Non-pigmented ciliary epithelial cell (primary cell): ENCODE measurements at places on chromosomes 11 and 22.

- no peak for DNase-seq
Measured at GRCh38 chr11:116472651-116473050, 300.1 kb downstream of the BUD13 start.

DNA sequence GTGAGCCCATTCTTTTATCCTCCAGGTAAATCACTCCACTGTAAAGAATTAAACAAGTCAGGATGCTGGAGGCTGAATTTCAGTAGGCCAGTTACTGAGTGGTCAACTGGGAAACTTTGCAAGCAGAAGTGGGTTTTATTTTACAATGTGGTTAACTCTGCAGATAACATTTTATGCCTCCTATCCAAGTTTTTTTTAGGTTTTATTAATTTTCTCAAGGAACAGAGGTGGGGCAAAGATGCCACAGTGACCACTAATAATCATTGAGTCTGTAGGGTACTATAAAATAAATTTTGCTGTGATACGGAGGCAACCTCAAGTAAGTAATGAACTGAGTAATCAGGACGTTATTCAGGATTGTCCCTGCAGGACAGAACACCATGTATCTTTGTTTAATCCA, 599.9 kb downstream of the METTL15 start:
- DNase-seq, result no peak

GRCh38 chr22:21829523-21829922, 37.9 kb downstream of the MAPK1 start:
- no peak for DNase-seq

DNA sequence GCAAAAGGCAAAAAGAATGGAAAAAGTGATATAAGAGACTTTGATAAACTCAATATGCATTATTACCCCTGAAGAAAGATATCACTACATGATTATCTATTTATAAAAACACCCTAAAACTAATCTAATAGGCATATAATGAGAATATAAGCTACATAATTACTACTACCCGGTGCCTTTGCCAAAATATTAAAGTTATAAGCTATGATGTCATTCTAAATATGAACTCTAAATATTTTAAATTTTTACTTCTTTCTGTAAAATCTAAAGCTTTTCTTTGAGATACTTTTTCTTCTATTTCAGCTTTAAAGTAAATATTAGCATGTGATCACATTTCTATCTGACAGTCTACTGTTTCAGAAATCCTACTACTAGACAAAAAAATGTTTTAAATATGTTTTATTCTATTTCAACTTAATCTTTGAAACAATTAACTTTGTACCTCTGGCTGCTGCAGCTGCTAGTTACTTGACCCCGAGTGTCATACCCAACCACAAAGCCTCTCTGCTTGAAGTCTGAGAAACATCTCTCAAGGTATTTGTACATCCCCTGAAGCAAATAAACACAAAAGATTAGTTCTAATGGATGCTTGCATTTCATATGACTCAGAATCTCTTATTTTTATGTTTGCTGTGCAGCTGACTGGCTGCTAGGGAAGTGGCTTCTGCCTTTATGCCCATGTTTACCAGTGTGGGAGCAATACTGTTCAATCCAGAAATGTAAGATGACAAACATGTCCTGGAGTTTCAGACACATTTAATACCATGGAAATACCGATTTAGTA, 26.8 kb downstream of the PGM2L1 start:
- DNase-seq, result peak; percentile 74

DNA sequence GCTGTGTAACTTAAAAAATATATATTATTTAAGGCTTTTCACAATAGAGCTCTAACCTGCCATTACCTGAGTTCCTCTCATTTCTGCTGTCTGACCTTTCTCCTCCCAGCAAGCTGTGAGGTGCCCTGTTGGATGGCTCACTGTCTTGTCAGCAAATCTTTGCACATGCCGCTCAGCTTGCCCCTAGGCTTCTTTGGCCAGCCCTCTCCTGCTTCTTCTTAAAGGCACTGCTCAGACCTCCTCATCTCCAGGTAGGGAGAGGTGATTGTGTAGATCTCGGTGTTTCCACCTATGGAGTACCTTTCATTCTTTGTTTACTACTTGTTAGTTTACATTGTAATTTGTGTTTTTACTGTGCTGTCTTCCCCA, 96.5 kb downstream of the EXT2 start:
- no peak for DNase-seq

DNA sequence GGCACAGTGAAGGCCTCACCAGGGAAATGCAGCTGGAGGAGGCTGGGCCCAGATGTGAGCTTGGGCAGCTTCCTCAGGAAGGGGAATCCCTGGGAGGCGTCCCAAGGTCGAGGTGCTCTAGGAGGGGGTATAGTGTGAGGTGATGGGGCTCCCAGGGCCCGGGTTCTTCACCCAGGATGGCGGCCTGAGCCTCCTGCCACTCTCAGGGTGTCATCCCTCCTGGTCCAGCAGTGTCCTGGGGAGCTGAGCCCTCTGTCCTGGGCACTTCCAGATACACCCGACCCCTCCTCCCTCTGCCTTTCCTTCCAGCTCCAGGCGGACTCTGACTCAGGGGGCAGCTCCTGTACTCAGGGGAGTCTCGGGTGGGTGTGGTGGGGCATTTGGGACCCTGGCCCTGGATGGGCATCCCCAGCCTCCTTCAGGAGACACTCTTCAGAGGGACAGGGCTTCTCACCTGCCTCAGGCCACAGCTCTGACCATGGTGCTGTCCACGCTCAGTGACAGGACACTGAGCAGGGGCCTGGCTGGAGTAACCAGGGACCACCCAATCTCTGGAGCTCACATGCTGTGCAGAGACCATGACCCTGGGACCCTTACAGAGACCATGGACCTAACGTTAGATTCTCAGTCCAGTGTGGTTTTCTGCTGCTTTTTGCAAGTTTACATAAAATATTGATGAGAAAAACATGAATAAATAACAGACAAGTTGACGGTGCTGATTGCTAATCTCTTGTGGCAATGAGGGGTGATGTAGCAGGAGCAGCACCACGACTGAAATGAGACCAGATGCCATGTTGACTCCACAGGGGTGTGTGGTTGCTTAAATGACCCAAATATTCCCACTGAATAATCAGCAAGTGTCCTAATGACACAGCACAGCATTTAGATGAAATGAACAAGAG, 101.9 kb downstream of the GGTLC2 start:
- no peak for DNase-seq

DNA sequence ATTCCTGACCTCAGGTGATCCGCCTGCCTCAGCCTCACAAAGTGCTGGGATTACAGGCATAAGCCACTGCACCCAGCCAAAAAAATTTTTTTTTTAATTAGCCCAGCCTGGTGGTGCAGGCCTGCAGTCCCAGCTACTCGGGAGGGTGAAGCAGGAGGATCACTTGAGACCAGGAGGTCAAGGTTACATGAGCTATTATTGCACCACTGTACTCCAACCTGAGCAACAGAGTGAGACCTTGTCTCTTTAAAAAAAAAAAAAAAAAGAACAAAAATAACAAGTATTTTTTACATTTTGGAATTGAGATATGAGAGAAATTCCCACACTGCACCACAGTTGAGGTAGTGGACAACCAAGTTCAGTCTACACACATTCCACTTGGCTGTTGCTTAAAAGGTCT, 13.6 kb upstream of the L3MBTL2 start:
- no peak for DNase-seq

GRCh38 chr11:96752221-96752620, 362.4 kb downstream of the JRKL start:
- DNase-seq, result no peak

DNA sequence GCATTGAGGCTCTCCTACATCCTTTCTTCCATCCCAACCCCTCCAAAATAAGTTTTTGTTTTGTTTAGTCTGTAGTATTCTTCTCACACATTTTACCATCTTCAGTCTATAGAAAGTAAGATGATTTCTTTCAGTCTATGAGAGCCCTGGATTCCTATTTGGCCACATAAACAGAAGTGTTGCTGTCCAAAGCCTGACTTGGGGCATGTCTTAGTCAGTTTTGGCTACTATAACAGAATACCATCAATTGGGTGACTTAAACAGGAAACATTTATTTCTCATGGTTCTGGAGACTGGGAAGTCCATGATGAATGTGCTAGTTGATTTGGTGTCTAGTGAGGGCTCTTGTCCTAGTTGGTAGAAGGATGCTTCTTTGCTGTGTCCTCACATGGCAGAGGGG, 146.8 kb upstream of the DDI1 start:
- no peak for DNase-seq

DNA sequence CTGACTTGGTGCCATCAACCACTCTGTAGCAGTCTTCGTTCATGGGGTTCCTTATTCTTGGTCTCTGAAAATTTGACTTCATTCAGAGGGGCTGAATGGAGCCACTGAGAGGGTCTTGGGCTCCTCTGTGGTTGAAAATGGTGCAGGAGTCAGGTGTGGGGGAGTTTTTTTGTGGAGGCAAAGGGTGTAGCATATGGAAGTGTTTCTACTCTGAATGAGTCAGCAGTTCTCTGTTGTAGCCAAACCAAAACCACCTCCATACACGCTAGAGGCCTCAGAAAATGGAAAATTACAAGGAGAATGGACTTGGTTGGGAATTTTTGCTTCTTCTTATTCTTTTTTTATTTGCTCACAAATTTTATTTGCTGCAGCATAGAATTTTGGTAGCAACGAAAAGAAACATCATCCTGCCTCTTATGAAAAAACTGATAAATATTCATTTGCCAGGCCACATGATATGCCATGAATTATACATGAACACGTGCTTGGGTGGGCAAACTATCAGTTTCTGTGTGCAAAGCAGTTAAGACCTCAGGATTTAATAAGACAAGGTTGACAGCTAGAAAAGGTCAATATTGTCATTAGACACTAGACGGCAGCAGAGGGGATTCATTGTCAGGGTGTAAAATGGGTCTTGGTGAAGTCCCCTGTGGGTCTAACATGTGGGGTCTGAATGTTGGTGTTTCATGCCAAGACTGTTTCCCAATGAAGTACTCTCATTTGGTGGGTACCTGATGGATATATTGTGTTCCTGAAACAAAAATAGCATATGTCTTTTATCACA, 111.7 kb downstream of the MYO18B start:
- no peak for DNase-seq

DNA sequence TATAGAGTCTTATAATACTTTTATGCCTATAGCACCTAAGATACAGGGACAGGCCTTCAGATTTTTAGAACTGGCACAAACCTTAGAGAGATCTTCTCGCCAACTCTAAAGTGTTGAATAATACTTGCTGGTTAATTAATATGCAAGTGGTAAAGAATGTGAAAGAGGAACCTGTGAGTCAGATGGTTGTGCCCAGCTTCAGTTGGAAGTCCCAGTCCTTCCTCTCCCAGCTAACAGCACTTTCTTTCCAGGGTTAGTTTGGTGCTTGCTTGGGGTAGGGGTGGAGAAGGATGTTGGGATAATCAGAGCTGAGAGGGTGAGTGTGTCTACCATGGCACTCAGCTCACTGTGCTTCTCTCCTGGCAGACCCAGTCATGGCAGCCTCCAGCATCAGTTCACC, 4.9 kb upstream of the TMEM132A start:
- no peak for DNase-seq

DNA sequence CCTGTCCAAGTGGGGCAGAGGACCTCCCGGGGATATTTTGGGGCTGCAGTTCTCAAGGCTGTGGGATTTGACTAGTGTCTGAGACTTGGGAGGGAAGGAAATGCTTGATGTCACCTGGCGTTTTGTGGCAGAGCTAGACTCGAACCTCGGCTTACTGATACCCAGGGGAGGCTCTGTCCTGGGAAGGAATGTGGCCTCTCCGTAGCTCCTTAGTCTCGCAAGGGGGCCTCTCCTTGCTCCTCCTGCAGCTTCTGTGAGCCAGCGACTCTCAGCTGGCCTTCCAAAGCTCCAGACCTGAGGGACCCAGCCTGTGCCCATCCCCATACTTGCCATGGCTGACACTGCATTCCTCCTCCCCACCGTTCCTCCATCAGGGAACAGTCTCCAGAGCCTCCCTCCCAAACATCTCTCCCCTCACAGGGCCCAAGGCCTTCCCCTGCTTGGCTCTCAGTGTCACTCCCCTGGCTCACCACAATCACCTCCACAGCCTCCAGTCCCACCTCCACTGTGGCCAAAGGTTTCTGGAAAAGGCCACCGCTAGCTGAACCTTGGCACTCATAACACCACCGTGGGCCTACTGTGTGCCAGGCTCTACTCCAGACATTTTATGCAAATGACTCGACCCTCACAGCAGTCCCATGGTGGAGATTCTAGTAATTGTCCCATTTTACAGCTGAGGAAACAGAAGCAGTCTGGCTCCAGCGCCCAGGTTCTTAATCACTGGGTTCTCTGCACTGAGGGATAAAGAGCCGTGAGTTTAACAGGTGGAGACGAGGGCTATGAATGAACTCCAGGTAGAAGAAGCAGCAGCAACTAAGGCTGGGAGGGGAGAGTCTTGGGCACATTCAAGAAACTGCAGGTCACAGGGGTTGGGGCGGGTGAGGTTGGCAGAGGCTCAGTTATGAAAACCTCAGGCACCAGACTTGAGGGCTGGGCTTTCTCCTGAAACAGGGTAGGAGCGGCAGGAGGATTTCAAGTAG, 12.1 kb downstream of the P2RY2 start:
- DNase-seq, result no peak

GRCh38 chr11:130947481-130947880, 31.2 kb upstream of the SNX19 start:
- DNase-seq, result no peak

GRCh38 chr11:18468961-18469360, 13.3 kb downstream of the LDHAL6A start:
- DNase-seq, result no peak

GRCh38 chr22:49163258-49163959, 664.3 kb downstream of the BRD1 start:
- DNase-seq, result no peak

DNA sequence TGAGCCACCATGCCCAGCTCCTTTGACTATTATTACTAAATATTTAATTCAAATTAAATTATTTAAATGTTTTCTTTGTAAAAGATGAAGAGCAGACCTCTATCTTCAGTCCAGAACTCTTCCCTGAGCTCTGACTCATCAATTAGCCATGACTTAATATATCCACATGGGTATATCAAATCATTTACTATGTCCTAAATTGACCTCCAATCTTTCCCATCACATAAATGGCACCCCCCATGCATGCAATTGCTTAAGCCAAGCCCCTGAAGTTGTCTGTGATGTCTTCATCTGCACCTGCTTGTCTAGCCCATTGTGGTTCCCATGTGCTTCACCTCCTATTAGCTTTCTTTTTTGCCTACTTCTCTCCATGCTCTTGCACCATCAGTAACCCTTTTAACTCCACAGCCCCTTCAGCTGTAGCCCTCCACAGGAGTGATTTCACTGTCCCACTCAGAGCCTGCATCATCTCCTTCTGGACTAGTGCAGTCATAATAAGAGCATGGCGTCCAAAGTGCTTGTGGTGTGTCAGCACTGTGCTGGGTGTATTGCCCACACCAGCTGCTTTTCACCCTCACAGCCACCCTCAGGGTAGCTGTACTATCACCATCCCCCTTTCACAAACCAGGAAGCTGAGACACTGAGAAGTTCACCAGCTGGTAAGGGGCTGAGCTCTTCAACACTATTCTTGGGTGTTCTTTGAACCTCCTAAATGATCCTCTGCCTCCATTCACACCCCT, 11.8 kb upstream of the THY1 start:
- no peak for DNase-seq
